ENCODE measurements at places on chromosomes 1 and 21. TPM values are rescaled to one million over a fixed set of nuclear protein-coding genes. Genes with fewer than 3 reads are reported as not detected.

TFB2M gene
- 12.2 TPM for total RNA-seq

HLX gene
- total RNA-seq: 4.9 TPM

PLCH2 gene
- 0.53 TPM for total RNA-seq

NUDT4B gene
- total RNA-seq: 9.8 TPM

ATXN7L2 gene
- 1.3 TPM for total RNA-seq

MYBPH gene
- total RNA-seq: not detected

ATP1A2 gene
- total RNA-seq: 1.5 TPM

LIPI gene
- not detected for total RNA-seq

SNX7 gene
- 29.2 TPM for total RNA-seq

CITED4 gene
- total RNA-seq: 8.6 TPM

MEX3A gene
- total RNA-seq: 1.2 TPM

Data from smooth muscle cell of the pulmonary artery (primary cell).